ENCODE measurements at places on chromosomes 7 and 10.

GRCh38 chr7:143188994-143189393 lies 5.8 kb downstream of the TAS2R39 start:
- DNase-seq, result no peak

- no peak for DNase-seq
These were observed 216.8 kb downstream of the PTEN start for GRCh38 chr10:88080213-88080612.

DNA sequence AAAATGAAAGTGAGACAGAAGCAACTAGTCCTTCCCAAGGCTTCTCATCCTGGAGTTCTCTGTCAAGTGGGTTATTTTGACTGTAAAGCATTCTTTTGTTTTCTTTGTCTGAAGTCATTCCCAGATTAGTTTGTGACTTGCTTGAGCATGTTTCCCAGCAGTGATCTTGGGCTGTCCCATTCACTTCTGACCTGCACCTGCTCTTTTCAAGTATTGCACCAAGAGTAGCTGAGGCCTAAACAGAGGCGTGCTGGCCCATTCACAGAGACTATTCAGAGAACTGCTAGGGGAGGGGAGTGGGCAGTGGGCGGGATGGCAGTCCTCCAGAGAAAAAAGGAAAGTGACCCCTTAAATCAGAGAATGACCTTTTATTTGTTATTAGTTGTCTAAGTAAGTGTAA lies 61.3 kb downstream of the CACNA2D1 start:
- DNase-seq, result no peak

GRCh38 chr7:41063116-41063515 lies 639.8 kb downstream of the INHBA start:
- DNase-seq, result no peak

DNA sequence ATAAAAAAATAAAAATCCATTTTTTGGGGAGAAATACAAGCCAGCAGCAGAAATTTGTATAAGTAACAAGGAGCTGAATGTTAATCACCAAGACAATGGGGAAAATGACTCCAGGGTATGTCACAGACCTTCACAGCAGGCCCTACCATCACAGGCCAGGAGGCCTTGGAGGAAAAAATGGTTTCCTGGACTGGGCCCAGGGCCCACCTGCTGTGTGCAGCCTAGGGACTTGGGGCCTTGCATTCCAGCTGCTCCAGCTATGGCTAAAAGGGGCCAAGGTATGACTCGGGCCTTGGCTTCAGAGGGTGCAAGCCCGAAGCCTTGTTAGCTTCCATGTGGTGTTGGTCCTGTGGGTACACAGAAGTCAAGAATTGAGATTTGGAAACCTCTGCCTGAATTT lies 126.3 kb downstream of the DGKB start:
- no peak for DNase-seq

- no peak for DNase-seq
These were observed 70.7 kb downstream of the MALSU1 start for GRCh38 chr7:23369695-23370404.

DNA sequence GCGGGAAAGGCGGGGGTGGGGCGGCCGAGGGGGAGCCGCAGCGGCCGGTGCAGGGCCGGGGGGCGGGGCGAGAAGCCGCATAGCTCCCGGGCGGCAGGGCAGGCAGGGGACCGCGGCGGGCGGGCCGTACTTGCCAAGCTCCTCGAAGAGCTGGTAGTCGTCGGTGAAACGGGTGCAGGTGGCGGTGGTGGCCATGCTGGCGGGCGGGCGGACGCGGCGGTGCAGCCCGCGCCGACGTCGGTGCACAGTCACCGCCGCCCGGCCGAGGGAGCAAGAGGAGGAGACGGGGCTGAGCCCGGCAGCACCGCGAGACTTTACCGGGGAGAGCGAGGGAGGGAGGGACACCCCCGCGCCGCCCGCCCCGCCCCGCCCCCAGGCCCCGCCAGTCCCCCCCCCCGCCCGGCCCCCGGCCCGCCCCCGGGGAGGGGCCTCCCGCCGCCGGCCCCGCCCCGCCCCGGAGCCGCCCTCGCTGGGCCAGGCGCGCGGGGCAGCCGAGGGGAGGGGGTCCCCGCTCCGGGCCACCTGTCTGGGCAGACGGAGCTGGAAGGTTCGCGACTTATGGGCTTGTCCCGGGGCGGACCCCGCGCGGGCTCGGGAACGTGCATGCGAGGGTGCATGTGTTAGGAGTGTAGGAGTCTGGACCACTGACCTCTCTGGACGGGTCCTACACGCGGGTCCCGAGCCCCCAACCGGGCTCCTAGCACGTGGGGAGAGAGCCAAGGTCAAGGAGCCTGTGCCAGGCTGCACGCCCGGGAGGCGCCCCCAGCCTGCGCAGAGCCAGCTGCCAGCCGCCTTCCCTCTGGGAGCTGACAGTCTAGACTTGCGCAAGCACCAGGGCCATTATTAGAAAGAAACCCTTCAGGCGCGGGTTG lies at the start of gene CAMK2G:
Gene CAMK2G, minus strand, starts transcription at position 289 of the 872 bp plus-strand sequence. Its CDS starts 94 bp downstream, at position 195.
- no peak for DNase-seq

GRCh38 chr7:25947669-25948516 lies 204.1 kb upstream of the NFE2L3 start:
- peak; percentile 59 for DNase-seq
